ENCODE measurements at places on chromosomes 5 and 9.

GRCh38 chr5:175627005-175627404, 30.9 kb upstream of the HRH2 start:
- no peak for DNase-seq

GRCh38 chr9:93456504-93456903, 3.1 kb upstream of the FAM120AOS start:
- no peak for DNase-seq

DNA sequence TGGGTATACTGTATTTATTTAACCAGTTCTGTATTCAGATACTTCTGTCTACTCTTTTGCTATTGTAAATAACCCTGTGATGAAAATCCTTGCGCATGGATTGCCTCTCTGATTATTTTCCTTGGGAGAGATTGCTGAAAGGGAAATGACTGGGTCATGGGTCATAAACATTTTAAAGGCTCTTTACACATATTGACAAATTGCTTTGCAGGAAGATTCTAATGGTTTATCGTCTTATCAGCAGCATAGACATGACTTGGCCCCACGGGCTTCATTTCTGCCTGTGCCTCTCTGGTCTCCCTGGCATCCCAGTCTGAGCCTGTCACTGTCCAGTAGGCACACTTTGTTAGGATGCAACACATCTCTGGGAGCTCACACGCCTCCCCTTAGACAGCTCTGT, 52.3 kb downstream of the RGS3 start:
- DNase-seq, result no peak

- no peak for DNase-seq
These were observed 19.1 kb upstream of the KCNMB1 start for GRCh38 chr5:170408226-170408625.

DNA sequence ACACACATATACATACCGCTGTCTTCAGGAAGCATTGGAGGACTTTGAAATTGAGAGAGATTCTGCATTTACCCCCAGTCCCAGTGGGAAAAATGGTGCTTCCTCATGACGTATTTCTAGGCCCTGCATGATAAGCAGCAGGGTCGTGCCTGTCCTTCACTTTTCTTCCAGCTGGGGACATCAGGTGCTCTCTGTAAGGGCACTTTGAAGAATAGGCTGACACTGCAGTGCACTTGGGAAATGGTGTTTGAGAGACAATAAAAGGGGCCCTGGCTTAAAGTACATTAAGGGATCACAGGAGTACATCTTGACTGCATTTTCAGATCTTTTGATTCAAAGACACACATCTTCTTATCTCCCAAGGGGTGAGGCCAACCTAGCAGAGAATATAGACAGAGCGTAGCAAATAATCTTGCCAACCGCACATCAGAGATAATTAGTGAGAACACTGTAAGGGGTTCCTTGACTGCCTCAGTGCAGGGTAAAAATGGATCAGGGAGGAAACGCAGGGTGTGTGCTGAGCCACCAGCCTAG, 437.9 kb downstream of the CSNK1G3 start:
- DNase-seq, result no peak

DNA sequence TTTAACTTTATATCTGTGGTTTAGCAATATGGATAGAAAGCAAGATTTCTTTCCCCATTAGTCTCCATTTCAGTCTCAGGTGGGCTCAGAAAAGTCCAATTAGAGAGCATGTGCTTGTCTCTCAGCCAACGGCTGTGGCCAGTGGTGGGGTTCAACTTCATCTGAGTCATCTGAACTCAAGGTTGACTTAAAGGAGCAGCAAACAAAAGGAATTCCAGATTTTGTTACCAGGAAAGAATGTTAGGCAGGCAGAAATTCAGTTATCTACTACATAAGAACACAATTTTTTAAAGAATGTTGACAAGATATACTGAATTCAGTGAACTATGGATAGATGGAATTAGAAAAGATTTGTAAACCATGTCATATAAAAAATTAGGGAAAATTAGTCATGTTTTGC, 784.1 kb downstream of the MAT2B start:
- no peak for DNase-seq

- no peak for DNase-seq
These were observed 62.0 kb upstream of the HRH2 start for GRCh38 chr5:175595905-175596304.

- peak; percentile 9 for DNase-seq
These were observed 33.6 kb downstream of the HTR4 start for GRCh38 chr5:148620696-148621095.

DNA sequence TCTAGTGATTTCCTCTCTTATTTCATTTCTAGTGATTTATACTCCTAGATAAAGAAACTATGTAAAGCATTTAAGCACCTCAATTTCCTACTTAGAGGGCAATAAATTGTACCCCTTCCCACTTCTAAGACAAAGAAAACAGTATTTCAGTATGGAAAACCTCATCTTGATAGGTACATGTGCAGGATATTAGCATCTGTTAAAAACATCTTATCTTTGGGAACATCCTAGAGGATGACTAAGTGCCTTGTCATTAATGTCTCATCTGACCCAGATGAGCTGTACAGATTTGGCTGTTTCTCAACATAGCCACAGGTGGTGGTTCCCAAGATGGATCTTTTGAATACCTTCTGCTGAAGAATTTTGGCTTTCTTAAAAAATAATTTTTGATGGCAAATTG, 5.7 kb downstream of the MEGF10 start:
- DNase-seq, result no peak

- no peak for DNase-seq
These were observed 395.7 kb upstream of the SEMA6A start for GRCh38 chr5:116970318-116970717.

GRCh38 chr5:126464959-126465358, 41.8 kb downstream of the GRAMD2B start:
- no peak for DNase-seq

DNA sequence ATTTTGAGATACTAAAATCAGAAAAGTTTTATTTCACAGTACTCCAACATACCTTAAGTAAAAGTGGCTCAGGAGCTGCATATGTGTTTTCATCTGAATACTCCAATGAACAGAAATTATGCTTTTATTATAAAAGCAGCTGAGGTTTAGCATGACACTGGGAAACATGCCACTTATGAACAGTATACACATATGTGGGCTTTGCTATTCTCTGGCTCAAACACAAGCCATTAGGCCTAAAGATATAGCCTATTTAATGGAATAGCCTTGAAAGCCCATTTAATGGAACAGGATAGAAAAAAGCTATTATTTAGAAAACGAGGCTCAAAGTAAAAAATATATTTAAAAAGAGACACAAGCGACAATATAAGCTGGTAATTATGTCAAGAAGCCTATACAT, 74.1 kb downstream of the SLC38A9 start:
- DNase-seq, result no peak

- no peak for DNase-seq
These were observed 60.9 kb downstream of the NNT start for GRCh38 chr5:43663916-43664315.

GRCh38 chr9:131578021-131578420, 32.7 kb downstream of the PRRT1B start:
- no peak for DNase-seq

GRCh38 chr9:103991001-103991400, 103.1 kb upstream of the SMC2 start:
- DNase-seq, result no peak

- no peak for DNase-seq
These were observed 13.4 kb upstream of the FAM163B start for GRCh38 chr9:133622555-133622954.

DNA sequence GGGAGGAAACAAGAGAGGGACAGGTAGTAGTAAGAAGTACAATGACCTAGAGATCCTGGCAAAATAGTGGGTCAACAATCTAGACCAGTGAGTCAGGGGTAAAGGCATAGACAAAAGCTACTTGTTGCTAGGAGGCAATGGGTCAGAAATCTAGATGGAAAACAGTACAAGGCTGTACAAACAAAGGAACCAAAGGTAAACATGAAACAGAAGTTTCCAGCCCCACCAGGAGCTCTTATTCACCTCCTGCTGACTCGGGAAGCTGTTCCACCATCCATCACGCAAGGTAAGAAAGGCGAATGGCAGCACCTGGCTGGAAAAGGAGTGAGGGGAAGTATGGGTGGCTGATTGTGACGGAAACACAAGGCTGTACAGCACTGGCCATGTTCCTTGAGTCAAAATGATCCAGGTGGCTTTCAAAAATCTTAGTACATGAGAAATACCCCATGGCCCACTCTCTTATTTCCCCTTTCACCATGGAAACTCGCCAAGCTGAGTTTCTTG, 70.5 kb upstream of the RAI14 start:
- DNase-seq, result no peak

GRCh38 chr5:132076202-132076830, 2.7 kb downstream of the CSF2 start:
- DNase-seq, result no peak

DNA sequence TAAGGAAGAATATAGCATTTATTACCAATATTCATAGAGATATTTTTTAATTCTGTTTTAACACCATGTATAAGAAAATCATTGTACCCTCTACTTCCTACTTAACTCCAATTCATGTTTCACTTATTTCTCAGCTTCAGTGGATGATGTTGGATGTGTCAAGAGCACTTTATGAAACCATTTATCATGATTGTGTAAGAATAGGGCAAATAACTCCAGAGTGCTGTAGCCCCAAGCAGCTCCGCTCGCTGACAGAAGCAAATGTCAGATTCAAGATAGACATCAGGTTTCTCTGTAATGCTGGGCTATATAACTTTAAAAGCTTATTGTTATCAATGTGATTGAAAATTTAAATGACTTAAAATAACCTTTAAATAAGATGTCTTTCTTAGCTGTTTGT, 50.4 kb downstream of the MAST4 start:
- DNase-seq, result no peak

DNA sequence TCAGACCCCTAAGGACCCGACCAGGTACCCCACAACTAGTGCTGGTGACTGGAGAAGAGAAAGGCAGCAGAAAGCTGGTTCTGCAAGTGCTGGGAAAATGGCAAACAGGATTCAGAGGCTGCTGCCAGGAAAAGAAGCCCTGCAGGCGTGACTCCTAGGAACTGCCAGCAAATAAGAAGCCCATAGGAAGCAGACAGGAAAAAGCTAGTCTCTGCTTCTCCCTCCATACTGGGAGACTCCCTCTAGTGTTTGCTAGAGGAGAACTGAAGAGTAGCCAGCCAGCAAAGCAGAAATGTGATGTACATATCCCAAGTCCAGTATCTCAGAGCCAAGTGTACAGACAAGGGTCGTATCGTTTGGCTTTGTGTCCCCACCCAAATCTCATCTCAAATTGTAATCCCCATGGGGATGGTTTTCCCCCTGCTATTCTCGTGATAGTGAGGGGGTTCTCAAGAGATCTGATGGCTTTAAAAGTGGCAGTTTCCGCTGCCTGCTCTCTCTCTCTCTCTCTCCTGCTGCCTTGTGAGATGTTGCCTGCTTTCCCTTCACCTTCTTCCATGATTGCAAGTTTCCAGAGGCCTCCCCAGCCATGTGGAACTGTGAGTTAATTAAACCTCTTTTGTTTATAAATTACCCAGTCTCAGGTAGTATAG, 38.1 kb upstream of the TUSC1 start:
- no peak for DNase-seq

DNA sequence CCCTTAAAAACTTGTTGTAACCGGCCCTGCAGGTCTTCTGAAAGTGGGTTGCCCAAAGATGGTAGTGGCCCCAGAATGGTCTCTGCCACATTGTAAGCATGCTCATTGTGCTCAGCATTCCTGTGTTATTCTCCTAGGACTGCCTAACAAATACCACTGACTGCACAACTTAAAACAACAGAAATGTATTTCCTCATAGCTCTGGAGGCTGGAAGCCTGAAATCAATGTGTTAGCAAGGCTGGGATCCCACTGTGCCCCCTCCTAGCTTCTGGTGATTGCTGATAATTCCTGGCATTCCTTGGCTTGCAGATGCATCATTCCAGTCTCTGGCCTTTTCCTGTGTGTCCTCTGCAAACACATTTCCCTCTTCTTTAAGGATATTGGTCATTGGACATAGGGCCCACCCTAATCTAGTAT, 3.4 kb upstream of the GCNT4 start:
- no peak for DNase-seq

- no peak for DNase-seq
These were observed 199.0 kb downstream of the DTWD2 start for GRCh38 chr5:118789366-118789765.

GRCh38 chr5:93886917-93887361, 145.5 kb upstream of the POU5F2 start:
- no peak for DNase-seq

Measured in stimulated activated naive CD4-positive, alpha-beta T cell (primary cell).